Activated CD4-positive, alpha-beta T cell treated with anti-CD3 and anti-CD28 coated beads for 1 hour (primary cell): ENCODE measurements at places on chromosomes 4 and X.

DNA sequence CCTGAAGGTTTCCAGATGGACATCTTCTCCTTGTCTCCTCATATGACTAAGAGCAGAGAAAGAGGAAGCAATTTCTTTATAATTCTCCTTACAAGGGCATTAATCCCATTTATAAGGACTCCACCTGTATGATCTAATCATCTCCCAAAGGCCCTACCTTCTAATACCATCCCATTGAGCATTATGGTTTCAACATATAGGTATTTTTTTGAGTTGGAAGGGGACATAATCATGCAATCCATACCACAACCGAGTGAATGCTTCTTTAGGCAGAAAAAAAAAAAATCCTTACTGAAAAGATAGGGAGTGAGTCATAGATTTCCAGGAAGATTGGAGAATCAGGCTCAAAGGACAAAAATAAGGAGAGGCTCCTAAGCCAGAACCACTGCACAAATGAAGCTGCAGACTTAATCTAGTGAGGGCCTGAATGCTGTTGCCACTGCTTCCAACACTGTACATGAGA lies 312.5 kb upstream of the HS3ST1 start:
- DNase-seq = no peak

- DNase-seq = no peak
These were observed 272.1 kb downstream of the RAPGEF2 start for GRCh38 chr4:159374749-159375530.

GRCh38 chr4:114396808-114397207 lies 201.8 kb upstream of the UGT8 start:
- no peak for DNase-seq

DNA sequence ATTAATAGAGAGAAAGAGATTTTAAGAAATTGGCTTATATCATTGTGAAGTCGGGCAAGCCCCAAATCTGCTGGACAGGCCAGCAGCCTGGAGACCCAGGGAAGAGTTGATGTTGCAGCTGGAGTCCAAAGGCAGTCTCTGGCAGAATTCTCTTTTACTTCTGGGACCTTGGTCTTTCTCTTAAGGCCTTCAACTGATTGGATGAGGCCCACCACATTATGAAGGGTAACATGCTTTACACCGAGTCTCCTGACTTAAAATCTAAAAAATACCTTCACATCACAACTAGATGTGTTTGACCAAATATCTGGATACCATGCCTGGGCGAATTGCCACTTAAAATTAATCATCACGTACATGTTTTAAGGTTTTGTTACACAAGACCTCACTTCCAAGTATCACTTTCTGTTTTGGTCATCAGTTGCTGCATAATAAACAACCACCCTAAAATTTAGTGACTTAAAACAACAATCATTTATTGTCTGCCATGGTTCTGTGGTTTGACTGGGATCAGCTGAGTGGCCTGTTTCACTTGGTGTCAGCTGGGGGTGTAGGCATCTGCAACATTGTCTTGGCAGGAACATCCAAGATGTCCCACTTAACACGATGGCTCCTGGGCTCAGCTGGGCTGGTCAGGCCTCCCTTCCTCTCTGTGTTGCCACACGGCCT lies 3.4 kb downstream of the CD38 start:
- no peak for DNase-seq

GRCh38 chrX:47380268-47380667 lies 9.9 kb downstream of the ZNF157 start:
- peak; percentile 38 for DNase-seq

DNA sequence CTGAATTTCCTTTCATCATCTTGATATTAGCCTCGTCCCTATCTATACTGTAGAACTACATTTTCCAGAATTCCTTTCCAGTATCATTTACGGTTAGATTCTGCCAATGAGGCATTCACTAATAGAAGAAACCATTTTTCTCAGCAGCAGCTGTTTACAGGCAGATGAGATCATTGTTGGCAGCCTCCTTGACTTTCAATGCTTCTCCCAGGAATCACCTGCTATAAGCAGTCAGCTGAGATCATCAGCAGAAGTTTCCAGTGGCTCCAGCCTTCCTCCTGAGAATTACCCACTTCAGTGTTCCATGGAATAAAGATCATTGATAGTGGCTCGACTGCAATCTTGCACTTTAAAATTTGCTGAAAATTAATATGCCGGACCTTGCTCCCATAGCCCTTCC lies 157.3 kb upstream of the TET2 start:
- DNase-seq = no peak

DNA sequence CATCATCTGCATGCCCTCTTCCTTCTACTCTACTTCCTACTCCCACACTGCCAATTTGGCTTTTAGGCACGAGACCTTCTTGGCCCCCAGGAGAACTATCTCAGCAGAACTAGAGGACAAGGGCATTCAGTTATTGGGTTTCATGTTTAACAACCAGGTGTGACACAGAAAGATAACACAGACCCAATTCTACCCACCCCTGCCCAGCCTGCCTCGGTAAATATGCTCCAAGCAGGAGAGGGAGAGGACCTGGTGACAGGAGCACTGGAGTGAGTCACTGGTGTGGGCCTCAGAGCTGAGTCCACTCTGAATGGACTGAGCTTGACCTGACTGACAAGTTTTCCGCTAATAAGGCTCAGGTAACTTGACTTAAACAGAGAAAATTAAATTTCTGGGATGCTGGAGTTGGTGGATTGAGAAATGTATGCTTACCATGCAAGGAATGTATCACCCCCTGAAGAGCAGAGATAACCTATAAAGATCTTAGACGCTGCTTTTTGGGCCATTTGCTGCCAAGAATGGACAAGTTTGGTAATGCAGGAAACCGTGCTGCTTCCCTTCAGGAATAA lies 52.5 kb downstream of the CASP3 start:
- DNase-seq = no peak
